ENCODE measurements at places on chromosomes 3 and 15.
A peak's percentile ranks its signal among the peaks of the same experiment; 100 is the strongest.

- DNase-seq: no peak
These were observed 3.3 kb upstream of the PRR20G start for GRCh38 chr3:127291114-127291513.

- peak; percentile 28 for DNase-seq
These were observed 775 bp upstream of the CCDC39 start for GRCh38 chr3:180680097-180680430.

GRCh38 chr3:36124118-36124796 is 256.0 kb upstream of the STAC start:
- DNase-seq: no peak

DNA sequence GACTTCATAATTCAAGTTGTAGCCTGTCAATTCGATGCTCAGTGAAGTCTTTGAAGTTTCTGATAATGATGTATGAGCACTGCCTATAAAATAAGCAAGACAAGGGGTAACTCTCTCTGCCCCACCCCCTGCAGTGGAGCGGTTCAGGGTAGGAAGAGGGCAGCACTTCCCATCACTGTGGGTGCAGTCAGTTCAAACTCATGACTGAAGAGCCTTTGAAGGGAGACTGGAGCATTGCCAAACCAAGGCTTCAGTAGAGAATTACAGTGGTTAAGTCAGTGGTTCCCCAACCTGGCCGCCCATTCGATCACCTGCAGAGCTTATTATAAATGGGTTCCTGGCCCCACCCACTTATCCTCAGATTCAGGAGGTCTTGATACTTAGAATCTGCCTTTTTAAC is 190.6 kb downstream of the SHQ1 start:
- no peak for DNase-seq

DNA sequence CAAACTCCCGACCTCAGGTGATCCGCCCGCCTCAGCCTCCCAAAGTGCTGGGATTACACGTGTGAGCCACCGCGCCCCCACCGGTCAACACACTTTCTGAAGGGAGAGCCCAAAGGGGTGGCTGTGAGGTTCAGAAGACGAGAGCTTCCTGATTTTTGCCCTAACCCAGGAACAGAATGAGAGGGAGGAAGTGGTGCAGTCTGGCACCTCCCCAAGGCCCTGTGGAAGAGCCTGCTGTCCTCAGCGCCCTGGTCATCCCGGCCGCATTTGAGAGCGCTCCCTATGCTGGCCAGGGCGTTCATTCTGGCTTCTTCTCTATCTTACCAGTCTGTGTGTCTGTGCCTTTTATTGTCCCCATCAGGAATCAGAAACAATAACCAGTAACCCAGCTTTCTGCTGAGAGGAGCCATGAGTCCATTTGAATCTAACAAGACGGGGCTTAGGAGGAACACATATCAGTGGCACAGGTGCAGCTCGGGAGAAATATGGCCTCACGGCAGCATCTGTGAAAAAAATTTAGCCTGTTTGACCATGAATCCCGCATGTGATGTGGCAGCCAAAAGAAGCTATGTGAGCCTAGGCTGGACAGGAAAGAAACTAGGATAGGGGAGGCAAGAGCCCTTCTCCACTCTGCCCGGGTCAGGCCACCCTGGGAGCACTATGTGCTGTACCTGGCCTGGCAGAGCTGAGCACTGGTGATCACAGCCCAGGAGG is 12.9 kb downstream of the BDH1 start:
- DNase-seq: no peak

- no peak for DNase-seq
These were observed 171.0 kb upstream of the UMPS start for GRCh38 chr3:124558991-124559845.

- DNase-seq: no peak
These were observed 39.8 kb downstream of the MYZAP start for GRCh38 chr15:57631386-57632110.

All from C1 segment of cervical spinal cord (tissue), 14 donors.